GM12878 (cell line): ENCODE measurements at places on chromosomes 4 and X. TPM values are rescaled to one million over a fixed set of nuclear protein-coding genes. Genes with fewer than 3 reads are reported as not detected.

DNA sequence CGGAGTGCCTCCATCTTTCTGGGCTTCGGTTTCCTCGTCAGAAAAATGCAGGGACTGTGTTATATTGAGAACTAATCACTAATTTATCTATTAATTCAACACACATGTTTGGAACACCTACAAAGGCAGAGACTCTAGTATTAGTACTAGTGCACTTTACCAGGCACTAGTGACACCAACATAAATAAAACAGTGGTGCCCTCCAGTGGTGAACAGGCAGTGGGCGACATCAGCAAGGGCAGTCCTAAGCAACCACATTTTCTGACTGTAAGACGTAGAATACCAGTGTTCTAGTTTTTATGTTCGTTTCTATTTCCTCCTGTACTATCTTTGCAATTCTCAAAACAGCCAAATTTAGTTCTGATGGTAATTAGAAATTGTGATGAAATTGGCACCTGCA, 69.1 kb upstream of the UCP1 start:
- no peak for DNase-seq

GRCh38 chr4:168832763-168833575, 177.1 kb downstream of the CBR4 start:
- no peak for DNase-seq

GRCh38 chr4:165879641-165880040, 6.6 kb downstream of the TLL1 start:
- DNase-seq, result no peak

DNA sequence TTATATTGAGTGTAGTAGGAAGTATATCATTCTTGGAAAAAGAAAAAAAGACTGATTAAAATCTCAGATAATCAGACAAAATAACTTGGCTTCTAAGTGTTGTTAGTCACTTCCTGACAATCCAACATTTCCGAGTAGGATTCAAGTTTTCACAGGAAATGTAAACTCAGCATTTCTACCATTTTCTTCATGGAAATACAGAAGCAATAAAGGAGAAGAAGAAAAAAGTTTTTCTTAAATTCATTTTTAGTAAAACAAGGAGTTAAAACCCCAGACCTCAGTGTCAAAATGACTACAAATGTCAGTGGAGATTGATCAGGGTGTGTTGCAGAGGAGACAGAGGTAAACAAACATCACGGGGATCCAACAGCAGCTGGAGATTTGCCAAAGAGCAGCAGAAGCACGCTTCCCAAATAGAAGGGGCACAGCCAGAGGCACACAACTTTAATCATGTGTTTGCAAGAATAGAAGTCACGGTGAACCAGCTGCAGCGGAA, 129.3 kb upstream of the FAM9B start:
- no peak for DNase-seq

GRCh38 chr4:147019091-147019490, 73.4 kb upstream of the TTC29 start:
- DNase-seq, result no peak

DNA sequence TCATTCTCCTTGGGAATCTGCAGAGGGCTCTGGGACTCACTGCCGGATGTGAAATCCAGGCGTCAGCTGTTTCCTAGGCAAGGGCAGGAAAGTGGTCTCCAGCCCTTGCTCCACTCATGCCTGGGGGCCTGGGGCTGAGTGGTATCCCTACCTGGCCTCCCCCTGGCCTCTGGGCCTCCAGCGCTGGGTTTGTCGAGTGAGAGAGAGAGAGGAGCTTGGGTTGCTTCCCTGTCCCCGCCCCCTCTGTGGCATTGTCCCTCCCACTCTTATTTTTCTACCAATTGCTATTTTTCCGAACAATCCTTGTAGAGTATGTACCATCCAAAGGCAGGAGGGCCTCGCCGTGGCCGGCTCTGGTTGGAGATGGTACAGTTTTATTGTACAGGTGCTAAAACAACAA, 53.1 kb downstream of the ELF4 start:
- no peak for DNase-seq

GRCh38 chr4:80201252-80202151, 4.2 kb downstream of the PRDM8 start:
- DNase-seq, result no peak

DNA sequence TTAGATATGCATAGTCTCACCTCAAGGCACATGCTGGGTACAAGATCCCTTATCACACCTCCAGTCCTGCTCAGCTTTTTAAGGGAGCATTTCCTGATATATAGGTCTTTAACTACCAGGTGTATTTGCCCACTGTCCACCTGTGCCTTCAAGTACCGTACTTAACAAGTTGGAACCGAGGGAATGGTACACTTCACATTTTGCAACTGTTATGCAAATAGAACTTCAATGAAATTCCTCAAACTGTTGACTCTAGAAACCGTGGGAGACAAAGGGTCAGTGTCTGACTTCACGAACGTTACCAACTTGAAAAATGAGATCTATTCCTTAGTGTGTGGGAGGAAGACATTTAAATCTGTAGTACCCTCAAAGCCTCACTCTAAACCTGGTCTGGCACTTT, 5.2 kb downstream of the TRIM2 start:
- no peak for DNase-seq

DNA sequence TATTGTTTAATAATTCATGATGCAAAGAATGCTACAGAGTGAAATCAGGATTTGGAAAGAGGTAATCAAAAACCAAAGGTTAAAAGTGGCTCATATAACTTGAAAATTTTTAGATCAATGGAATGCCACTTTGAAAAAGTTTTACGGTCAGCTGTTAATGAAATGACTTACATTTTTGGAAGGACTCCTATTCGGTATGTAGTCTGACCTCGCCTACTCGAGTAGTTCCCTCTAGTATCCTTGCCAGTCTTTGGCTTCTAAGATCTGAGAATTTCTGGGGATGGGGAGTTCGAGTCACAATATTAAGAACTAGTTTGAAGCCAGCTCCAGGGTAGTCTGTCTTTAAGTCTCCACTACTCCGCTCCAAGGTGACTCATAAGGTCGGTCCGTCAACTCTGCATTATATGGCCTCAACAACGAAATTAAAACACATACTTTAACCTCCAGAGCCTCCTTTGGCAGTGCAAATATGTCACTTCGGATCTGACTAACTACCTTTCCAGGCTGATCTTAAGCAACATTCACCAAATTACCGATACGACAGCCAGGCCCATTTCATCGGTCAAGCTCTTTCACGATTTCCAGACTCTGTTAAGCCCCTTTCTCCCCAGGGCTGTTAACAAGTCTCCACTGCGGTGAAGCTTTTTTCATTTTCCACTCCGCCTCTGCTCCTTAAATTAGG, 733 bp upstream of the NAA15 start:
- DNase-seq, result no peak

HSFX2 gene
- total RNA-seq, result not detected in 2 replicates

PDCL2 gene
- total RNA-seq, result not detected in 2 replicates
